NCI-H1048 (cell line): ENCODE measurements at places on chromosomes 13 and 19.

DNA sequence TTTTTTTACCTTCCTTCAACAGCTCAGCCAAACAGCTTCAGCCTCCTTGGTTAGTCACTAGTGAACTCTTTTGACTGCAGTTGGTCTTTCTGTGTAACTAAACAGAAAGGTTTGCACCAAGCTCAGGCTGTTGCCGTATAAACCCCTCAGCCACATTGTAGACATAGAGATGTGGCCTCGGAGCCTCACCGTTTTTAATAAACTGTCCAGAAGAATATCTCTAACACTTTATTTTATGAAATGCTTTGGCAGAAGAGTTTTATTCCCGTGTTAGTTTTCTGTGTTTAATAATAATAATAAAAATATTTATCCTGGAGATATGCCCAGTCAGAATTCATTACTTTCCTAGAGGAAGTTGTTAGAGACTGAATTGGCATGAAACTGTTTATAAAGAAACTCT, 171.7 kb upstream of the MAB21L1 start:
- no peak for DNase-seq

- no peak for DNase-seq
These were observed 171.9 kb downstream of the TBC1D4 start for GRCh38 chr13:75309981-75310580.

GRCh38 chr13:83825676-83826075, 56.6 kb downstream of the SLITRK1 start:
- no peak for DNase-seq

GRCh38 chr19:39307822-39308530, 11.8 kb downstream of the IFNL1 start:
- DNase-seq = no peak

DNA sequence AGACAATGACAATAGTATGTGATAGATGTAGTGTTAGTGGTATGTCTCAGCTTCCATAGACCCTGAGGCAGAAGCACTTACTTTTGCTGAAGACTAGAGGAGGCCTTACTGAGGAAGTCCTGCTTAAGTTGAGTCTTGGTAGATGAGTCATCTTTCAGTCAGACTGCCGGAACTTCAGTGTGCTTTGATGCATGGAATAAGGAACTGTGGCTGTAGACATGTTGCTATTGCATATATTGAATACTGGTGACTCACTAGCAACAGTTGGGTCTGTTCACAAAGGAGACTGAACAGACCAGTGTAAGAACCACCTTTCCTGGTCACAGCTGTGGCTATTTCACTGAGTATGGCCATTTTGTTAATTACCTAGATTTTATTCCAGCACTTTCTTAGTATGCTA, 1000.6 kb downstream of the OLFM4 start:
- DNase-seq = no peak

DNA sequence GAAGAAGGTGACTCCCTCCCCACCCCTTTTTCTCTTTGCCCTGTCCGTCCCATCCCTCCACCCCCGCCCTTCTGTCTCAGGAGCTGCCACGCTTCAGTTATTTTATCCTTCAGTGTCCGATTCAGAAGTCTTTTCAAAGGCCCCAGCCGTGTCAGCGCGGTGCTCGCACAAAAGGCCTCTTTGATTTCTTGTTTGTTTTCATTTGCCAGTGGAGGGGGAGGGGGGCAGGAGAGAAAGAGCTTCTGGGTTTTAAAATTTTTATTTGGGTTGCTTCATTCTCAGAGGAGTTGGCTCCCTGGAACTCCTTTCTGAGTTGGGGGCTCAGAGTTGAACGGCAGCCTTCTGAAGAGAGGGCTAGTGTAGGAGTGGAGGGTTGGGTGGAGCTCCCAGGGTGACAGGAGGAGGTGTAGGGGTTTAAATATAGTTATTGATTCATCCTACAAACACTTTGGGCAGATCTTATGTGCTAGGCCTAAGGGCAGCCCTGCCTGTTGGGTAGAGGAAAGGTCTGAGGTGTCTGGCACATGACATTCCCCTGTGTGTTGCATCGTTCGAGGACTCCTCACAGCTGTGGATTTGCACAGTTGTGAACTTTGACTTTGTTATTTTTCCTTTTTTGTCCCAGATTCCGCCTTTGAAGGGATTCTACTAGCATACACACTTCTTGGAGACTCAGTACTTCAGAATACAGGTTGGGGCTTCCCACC, 36.8 kb downstream of the NFIX start:
- no peak for DNase-seq

GRCh38 chr19:28553005-28553404, 659.9 kb downstream of the UQCRFS1 start:
- DNase-seq = no peak

- no peak for DNase-seq
These were observed 119.7 kb downstream of the IRS2 start for GRCh38 chr13:109666656-109667055.

DNA sequence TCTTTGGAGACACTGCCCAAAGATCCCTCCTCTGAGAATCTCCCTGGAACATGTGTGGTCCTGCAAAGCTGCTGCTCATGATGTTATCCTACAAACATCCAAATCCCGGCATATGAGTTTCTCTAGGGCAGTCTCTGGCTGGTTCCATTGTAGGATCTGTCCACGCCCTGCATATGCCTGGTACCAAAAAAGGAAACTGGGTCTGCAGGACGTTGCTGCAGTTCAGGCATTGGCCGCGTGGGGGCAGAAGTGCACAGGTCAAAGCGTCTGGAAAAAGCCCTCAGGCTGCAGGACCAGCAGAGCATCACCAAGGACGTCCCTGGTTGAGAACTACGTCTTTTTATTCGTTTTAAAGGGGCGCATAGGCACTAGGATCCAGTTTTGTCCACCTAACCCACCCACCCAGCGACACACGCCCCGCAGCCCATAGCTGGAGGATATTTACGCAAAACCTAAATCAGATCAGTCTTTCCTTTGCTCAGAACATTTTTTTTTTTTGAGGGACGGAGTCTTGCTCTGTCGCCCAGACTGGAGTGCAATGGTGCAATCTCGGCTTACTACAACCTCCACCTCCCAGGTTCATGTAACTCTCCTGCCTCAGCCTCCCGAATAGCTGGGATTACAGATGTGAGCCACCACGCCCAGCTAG, 12.9 kb upstream of the ZNF564 start:
- peak; percentile 83 for DNase-seq

- DNase-seq = no peak
These were observed 76.6 kb downstream of the DGKH start for GRCh38 chr13:42125046-42125445.

DNA sequence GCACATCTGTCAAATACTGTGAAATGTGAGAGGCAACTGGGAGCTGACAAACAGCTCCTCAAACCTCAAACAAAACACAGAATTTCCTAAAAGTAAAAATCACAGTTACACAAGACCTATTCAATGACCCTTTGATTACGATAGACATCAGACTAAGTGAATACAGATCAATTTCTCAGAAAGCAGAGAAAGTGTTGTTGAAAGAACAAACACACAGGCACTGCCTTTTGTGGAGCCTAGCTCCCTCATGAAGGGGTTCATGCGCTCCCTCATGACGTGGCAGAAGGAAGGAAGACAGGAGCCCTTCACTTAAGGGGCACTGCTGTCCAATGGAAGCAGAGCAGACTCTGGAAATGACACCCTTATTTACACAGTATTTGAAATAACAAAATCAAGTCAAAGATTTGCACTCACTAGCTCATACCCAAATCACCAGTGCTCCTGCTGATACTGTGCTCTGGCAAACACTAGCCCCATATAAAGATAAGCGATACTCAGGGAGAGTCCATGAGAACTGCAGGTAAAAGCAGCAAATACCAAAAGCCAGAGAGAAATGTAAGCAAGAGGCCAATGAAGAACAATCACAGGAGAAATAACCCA, 144.9 kb downstream of the KLF12 start:
- no peak for DNase-seq

DNA sequence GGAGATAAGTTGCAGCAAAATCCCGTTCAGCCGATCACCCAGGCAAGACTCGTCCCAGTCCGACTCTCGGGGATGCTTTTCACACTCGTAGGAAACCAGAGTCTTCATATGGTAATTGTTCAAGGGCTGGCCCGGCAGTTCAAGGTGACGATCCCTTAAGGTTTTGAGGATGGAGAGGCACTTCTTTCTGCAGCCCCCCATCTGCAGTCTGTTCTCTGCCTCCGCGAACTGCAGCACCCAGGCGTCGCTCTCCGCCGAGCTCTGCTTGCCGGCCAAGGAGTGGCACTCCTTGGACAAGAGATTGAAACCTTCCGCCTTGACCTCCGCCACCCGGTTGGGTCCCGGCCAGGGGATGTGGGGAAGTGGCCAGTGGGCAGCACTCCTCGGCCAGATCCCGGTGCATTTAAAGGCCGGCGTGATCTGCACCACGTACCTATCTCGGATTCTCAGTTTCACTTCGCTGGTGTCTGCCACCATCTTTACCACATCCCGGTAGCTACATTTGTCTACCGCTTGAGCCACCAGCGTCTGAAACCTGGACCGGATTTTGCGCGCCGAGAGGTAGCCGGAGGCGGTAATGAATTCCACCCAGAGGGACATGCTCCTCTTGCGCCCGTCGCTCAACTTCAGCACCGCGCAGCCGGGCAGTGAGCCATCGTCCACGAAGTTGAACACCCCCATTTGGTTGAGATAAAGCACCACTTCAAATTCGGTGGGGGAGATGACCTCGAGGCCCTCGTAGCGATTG, 1.1 kb downstream of the MAB21L1 start:
- DNase-seq = no peak

DNA sequence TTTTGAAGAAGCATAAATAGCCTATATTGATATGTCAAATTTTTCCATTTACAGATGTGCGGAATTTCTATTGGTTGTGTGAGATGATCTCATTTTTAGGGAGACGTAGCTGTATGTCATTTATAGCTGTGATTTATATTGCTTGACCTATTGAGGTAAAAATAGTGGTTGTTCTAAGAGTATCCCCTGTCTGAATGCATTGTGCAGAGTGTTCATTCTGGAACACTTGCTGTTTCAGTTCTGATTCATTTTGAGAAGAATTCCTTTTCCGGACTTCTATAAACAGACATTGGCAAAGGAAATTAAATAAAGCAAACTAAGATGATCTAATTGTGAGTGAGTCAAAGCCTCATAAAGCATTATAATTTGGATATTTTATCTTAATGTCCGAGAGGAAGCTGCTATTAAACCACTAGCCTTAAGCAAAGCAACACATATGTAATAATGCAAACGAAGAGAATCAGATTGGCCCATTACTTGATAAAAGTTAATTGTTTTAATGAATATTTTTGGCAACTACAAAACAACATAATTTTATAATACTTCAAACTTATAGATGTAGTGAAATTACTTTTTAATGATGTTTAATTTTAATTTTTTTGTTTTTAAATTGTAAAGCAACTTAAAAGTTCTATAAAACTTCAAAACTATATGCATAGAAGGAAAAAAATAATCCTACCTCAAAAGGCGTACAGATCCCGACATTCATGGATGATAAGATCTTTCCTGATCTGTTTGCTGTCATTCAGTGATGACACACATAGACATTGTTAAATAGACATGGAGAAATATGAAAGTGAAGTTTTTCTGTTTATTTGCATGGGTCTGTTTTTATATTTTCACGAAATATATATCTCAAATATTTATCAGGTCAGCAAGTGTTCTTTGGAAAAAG, 942.6 kb upstream of the SLC10A2 start:
- DNase-seq = no peak

- no peak for DNase-seq
These were observed 22.5 kb downstream of the IQCN start for GRCh38 chr19:18251587-18252369.

DNA sequence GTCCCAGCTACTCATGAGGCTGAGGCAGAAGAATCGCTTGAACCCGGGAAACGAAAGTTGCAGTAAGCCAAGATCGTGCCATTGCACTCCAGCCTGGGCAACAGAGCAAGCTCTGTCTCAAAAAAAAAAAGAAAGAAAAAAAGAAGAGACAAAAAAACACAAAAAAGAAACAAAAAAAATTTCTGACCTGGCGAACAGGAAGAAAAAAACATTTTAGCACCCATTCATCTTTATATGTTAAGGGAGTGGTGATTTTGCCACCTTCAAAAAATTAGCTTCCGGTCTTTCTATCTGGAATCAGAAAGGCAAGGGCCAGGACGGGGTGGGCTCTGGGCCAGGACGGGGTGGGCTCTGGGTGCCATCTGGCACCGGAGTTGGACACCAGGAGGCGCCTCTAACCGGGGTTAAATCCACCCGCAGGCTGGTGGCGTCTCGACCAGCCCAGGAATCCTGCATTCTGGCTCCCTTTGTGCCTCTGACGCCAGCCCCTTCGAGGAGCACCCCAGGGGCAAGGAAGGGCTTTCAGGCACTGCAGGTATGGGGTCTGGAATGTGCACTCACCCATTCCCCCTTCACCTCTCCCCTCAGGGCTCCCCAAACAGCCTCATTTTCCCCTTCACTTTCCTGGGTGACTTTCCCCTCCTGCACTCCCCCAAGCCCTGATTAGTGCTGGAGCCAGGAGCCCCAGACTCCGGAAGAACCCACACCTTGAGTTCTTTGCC, 10.4 kb upstream of the ZSWIM4 start:
- no peak for DNase-seq

- DNase-seq = no peak
These were observed 17.7 kb upstream of the QTRT1 start for GRCh38 chr19:10683582-10683981.

- DNase-seq = no peak
These were observed 57.5 kb downstream of the ERICH4 start for GRCh38 chr19:41500443-41500842.

GRCh38 chr19:42279155-42279901, 10.3 kb downstream of the CIC start:
- no peak for DNase-seq

DNA sequence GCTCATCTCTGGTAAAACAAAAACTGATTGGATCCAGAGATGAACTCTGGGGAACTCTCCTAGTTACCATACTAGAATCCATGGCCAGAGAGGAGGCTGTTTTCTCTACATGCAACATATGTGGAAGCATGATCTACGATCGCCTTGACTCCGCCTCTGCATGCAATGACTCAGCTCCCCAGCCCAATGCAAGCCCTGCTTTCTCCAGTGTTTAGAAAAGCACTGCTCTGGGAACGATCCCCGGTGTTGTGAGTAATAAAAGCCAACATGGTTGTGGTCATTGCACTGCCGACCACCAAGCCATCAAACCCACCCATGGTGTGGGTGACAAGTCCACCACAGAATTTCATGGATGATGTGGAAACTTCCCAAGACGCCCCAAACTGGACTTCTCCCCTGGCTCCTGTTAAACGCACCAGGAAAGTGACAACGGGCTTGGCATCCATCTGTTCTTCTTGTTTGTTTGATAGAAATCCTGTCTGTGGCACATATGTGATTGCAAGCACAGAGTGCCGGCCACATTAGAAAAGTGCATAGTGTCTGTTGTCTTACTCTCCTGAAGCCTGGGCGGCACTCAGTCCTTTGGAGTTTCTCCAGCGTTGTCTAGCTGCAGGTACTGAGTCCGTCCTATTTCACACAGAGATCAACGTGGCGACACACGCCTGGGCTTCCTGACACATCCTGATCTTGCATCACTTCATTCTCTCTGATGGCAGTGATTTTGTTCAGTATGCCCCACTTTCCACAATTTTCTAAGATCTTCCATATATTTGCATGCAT, 36.4 kb upstream of the VSTM2B start:
- no peak for DNase-seq

- no peak for DNase-seq
These were observed 114.1 kb upstream of the SOX1 start for GRCh38 chr13:111952814-111953213.

- DNase-seq = no peak
These were observed 170.6 kb downstream of the POSTN start for GRCh38 chr13:37427843-37428494.
